Liver (tissue), 10 donors: ENCODE measurements at places on chromosomes 11 and 22. TPM values are rescaled to one million over a fixed set of nuclear protein-coding genes. Genes with fewer than 3 reads are reported as not detected.

RPS19BP1 gene
- 89.6 TPM for polyA plus RNA-seq

DNA sequence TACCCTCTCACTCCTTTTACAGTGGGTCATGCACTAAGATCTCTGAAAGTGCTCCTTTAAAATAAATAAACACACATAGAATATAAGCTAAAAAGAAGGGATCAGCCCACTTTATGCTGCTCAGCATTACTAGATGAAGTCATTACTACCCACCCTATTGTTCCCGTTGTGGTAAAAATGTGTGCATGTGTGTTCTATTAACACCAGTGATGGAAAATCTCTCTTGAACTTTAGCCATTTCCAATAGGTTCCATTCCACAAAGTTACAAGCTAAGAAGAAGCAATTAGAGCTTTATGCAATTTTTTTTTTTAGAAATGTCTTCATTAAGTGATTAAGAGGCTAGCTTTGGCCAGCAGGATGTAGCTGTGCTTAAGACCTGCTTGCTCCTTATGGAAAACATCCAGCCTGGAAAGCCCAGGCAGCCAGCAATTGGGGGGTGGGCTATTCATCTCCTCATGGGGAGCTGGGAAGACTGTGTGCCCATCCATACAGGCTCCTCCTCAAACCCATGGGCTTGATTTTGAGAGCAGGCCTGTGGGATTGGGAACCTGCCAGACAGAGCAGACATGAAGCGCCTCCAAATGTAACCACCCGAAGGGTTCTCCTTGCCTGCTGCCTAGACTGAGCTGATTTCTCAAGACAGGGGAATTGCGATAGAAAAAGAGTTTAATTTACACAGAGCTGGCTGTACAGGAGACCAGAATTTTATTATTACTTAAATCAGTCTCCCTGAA, 92.9 kb upstream of the PARVA start:
- no peak for DNase-seq

- DNase-seq = no peak
Measured at GRCh38 chr11:97965849-97966646, 1054.7 kb upstream of the CNTN5 start.

GRCh38 chr11:32580967-32581366, 2.7 kb upstream of the EIF3M start:
- no peak for DNase-seq

- DNase-seq = no peak
Measured at GRCh38 chr11:20035375-20035700, 124.9 kb downstream of the DBX1 start.

DNA sequence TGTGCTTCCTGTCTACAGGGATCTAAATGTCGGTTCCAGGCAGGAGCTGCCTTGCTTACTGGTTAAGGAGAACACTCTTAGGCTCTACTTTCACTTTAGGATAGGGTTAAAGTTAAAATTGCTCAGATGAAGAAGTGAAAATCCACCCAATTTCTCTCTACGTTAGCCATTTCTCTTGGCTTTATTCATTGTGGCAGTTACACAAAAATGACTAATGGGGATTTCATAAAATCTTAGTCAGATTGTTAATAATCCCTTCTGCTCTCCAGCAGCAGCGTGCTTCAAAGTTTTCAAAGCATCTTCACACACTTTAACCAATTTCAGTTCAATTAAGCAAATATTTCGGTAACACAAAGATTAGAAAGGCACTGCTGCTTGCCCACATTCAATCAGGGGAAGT, 58.4 kb upstream of the RCN1 start:
- no peak for DNase-seq

CHRDL2 gene
- polyA plus RNA-seq = 19.0 TPM

- DNase-seq = no peak
Measured at GRCh38 chr11:62370743-62371440, 33.6 kb downstream of the ASRGL1 start.

GRCh38 chr22:38305471-38306448, 11.5 kb downstream of the CSNK1E start:
- DNase-seq = no peak

SPON1 gene
- polyA plus RNA-seq = 1.4 TPM

STARD10 gene
- polyA plus RNA-seq = 328 TPM

- DNase-seq = no peak
Measured at GRCh38 chr11:30489076-30489475, 97.1 kb downstream of the MPPED2 start.

- DNase-seq = no peak
Measured at GRCh38 chr22:45453764-45454163, 40.3 kb downstream of the RIBC2 start.

DNA sequence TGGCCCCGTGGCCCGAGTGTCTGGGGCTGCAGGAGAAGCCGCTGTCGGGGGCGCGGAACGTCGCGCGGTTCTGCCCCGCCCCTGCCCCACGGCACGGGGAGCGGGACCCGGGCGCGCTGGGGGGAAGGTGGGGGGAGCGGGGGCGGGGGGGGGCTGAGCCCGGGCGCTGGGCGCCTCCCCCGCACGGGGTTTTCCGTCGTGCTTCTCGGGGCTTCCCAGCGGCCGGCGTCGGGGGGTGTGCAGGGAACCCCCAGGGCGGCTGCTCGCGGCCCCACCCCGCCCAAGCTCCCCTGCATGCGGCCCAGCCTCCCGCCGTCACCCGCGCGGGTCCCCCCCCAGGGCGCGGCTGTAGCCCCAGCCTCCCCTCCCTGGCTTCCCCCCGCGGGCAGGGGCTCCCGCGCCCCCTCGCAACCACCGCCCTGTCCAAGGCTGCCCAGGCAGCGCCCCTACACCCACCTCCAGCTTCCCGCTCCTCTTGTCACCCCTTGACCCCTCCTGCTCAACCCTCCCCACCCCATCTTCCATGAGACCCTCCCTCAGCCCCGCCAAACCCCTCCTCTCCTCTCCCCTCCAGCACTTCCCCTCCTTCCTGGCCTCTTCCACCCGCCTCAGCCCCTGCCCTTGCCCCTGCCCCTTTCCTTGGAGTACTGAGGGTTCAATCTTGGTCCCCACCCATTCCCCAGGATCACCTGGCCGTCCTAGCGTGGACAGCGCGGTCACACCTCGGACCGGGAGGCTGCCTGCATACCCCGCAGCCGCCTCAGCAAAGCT, 1.7 kb downstream of the IL17REL start:
- no peak for DNase-seq

STK33 gene
- 0.36 TPM for polyA plus RNA-seq

GRCh38 chr11:103488579-103488978, 379.4 kb downstream of the DYNC2H1 start:
- no peak for DNase-seq

PANX3 gene
- polyA plus RNA-seq = not detected

DNA sequence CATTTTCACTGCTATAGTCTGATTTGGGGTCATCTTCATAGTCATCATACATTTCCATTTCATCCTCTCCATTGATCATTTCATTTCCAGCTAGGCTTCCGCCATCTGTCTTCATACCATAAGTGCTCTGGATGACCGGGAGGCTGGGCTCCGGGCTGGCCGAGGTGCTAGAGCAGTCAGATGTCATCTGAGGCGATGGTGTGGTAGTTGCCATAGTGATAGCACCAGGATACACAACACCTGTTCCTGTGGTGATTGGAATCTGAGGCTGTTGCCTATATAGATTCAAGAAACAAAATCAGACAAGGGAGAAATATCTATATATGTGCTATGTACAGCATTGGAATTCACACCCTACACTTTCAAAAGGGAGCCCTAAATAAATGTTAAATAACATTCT, 383.5 kb downstream of the SOX6 start:
- no peak for DNase-seq

GRCh38 chr11:113281052-113281725, 33.2 kb upstream of the TTC12 start:
- no peak for DNase-seq

DNA sequence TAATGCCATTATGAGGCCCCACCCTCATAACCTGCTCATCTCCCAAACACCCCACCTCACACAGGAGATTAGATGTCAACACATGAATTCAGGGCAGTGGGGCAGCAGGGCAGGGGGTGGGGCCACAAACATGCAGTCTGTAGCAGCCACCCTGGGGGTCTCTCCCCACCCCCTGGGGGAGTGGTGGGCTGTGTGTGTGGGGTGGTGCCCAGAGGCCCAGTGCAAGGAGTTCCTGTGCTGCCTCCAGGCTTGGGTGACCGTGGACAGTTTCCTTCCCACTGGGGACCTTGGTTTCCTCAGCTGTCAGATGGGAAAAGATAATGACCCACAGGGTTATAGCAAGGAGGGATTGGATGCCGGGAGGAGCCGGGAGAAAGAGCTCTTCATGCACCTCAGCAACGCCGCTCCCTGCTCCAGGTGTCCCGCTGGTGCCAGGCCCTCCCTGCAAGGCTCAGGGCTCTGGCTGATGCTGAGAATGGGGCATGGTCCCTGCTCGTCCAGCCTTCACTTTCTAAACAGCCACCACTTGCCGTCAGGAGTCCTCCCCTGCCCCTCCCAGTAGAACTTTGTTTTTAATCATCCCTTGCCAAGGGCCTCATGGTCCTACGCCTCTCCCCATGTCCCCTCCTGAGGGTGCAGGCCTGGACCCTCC, 2.0 kb upstream of the MRGPRF start:
- DNase-seq = no peak

DNA sequence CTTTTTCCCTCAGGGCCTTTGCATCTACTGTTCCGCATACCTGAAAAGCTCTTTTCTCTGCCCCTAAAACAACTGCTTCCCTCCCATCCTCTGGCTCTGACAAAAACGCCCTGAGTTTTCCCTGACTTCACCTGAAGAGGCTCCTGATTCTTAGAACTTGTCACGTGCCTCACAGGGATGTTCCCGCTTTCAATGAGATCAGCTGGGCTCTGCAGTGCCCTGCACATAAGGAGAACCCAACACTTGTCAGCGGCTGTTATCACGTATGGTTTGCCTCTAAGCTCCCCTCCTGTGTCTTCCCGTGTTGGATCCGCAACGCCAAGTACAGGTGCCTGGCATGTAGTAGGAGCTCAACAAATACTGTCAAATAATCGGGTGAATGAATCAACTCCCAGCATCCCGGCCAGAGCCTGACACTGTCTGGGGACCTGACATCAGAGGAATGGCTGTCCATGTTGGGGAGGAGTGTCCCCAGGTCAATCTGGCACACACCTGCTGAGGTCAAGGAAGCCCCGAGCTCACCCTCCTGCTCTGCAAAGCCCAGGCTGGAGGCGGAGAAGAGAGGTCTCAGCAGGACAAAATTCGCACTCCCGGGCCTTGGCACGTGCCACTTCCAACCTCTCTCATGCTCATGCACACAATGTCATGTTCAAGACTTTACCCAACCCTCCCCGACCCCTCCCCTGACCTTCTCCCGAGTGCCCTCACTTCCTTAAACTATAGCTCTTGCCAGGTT, 4.2 kb upstream of the GRK2 start:
- DNase-seq = no peak

SCUBE1 gene
- 0.07 TPM for polyA plus RNA-seq

DNA sequence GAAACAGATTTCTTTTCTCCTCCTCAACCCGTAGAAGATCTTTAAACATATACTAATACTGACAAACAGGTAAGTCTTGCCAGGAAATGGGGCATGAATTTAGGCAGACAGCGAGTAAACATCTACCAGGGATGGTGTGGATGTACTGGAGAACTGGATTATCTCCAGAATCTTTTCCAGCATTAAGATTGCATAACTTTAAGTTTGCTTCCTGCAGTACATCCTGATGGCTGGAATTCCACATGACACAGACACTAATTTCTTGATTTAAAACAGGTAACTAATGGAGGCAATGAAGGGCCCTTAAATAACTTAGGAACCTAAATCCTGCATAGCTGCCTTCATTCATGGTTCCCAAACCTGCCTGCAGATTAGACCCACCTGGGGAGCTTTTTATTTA, 40.7 kb downstream of the JHY start:
- no peak for DNase-seq

- no peak for DNase-seq
Measured at GRCh38 chr22:42277988-42278776, 7.7 kb upstream of the TCF20 start.

DNA sequence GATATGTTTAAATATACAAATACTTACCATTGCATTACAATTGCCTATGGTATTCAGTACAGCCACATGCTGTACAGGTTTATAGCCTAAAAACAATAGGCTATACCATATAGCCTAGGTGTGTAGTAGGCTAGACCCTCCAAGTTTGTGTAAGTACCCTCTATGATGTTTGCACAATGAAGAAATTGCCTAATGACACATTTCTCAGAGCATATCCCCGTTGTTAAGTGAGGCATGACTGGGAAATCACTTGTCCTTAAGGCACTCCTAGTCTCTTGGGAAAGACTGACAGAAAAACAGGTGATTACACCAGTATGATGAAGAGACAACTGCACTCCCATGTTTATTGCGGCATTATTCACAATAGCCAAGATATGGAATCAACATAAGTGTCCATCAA, 187.2 kb downstream of the SPON1 start:
- no peak for DNase-seq

DNA sequence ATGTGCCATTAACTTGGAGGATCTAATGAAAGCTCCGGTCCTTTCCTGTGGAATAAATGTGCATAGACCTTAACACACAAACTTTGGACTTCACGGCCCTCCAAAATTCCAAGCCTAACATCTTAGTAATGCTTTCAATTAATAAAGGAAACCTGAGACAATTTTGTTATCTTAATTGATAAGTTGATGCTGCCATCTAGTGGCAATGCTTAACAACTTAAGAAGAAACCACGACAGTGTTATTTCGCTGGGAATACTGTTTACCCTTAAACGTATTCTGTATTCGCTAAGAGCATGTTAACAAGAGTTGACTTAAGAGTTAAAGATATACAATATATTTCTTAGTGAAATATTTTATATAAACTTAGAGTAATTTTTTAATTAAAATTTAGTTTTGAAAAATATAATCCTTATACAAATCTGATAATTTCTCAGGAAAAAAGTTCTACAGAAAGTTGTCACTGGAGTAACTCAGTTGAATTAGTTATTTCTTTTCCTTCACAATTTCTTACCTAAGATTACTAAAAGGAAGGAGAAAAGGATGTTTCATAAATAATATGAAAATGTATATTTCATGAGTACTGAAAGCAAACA, 35.0 kb upstream of the OR9G4 start:
- DNase-seq = no peak

SEC14L6 gene
- polyA plus RNA-seq = 0.31 TPM

DNA sequence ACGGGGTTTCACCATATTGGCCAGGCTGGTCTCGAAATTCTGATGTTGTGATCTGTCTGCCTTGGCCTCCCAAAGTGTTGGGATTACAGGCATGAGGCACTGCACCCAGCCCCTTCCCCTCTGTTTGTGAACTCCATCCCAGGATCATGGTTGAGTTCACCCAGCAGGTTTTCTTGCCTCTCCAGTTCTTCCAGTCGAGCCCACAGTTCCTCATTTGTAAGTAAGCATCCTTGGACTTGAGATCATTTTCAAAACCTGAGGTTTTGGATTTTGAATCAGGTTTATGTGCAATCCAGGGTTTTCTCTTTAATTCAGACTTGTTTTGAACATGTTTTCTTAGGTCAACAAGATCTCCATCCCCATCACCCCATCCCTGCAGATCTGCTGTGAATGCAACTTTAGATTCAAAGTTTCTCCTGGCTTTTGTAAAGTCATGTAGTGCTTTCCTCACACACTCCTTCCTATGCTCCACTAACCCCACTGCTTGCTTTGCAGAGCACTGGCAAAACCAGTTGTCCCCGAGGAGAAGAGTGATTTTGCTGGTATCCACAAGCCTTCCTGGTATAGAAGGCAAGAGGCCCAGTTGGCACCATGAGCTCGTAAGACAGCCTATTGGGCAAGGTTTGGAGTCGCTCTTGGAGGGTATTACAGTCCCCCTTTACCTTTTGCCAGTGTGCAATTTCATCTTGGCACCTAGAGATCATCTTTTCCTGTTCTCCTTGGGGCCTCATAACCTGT, 14.7 kb upstream of the VPREB1 start:
- DNase-seq = peak; percentile 3

CRYBB2 gene
- 0.10 TPM for polyA plus RNA-seq

JHY gene
- polyA plus RNA-seq = 0.13 TPM

- no peak for DNase-seq
Measured at GRCh38 chr11:74097686-74098237, 73.0 kb downstream of the C2CD3 start.

GRCh38 chr11:102552447-102553194, 22.1 kb upstream of the MMP7 start:
- no peak for DNase-seq

SLC25A18 gene
- polyA plus RNA-seq = 84.7 TPM
